Activated CD4-positive, alpha-beta T cell treated with anti-CD3 and anti-CD28 coated beads, Interleukin-10, Interleukin-2, amounts not matched to agents 100 ng/mL and 50 ng/mL, durations not matched to agents 16 hours and 8 hours (primary cell): ENCODE measurements at places on chromosomes 5 and 9.

DNA sequence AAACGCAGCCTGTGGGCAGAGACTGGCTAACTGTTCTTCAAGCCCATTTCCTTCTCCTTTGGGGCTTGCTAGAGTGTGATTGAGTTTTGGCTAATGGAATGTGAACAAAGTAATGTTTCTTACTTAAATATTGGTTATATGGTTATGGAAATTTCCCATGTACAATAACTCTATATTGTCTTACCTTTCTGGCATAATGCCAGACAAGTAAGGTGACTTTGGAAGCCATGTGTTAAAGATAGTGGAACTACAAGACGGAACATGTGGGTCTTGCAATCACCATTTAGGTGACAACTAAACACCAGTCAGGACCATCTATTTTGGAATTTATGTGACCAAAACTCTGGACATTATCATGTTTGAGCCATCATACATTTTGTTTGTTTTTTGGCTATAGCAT, 260.2 kb downstream of the CCDC171 start:
- no peak for DNase-seq

- DNase-seq = no peak
Observed at GRCh38 chr5:10565785-10566542, 2.1 kb downstream of the ANKRD33B start.

GRCh38 chr9:4220346-4220745, 79.5 kb downstream of the GLIS3 start:
- no peak for DNase-seq

DNA sequence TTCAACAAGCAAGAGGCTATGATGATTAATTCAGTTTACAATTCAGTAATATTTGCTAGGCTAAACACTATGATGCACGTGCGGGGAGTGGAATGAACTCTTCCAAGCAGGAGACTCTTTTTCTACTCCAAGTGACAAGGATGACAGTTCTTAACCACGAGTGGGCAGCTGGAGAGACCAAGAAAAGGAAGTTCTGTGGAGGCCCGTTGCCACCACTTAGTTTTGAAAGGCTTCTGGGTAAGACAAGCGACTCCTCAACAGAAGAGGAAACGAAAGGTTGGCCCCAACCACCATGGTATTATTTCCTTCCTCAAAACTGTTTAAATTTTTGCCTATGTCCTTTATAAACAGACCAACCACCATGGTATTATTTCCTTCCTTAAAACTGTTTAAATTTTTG, 2.8 kb downstream of the DCAF12 start:
- peak; percentile 56 for DNase-seq

DNA sequence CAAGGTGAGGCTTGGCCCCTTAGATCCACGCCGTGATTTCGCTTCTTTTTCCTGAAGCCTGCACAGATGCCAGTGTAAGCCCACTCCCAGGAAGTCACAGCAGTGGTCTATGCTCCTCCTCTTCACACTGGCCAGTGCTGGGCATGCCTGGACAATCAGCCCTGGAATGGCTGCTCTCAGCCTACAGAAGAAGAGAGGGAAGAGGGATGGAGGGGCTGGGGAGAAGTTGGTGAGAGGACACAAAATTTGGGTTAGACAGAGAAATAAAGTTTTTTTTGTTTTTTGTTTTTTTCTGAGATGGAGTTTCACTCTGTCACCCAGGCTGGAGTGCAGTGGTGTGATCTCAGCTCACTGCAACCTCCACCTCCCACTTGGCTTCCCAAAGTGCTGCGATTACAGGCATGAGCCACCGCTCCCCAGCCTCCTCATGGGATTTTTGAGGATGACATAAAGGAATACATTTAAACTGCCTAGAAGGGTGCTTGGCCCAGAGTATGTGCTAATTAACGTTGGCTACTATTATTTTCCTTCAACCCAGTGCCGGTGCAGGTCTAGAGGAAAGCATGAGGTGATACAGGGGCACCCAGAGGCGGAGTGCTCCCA, 830 bp downstream of the S100Z start:
- DNase-seq = no peak

DNA sequence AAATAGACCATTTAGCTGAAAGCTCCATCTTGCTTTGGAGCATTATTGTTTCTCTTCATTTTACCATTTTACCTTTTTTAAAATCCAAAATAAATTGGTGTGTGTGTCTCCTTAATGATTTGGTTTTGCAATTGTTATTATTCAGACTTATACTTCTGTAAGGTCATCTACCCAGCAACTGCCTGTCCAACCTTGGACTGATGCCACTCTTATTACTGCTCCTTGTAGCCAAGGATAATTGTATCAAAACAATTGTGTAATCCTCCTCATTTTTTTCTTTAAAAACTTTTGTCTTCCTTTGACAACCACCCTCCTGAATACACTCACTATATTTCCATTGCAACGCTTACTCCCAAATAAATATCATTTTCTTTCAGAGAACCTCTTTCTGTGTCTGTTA, 30.3 kb upstream of the HMGCR start:
- no peak for DNase-seq

DNA sequence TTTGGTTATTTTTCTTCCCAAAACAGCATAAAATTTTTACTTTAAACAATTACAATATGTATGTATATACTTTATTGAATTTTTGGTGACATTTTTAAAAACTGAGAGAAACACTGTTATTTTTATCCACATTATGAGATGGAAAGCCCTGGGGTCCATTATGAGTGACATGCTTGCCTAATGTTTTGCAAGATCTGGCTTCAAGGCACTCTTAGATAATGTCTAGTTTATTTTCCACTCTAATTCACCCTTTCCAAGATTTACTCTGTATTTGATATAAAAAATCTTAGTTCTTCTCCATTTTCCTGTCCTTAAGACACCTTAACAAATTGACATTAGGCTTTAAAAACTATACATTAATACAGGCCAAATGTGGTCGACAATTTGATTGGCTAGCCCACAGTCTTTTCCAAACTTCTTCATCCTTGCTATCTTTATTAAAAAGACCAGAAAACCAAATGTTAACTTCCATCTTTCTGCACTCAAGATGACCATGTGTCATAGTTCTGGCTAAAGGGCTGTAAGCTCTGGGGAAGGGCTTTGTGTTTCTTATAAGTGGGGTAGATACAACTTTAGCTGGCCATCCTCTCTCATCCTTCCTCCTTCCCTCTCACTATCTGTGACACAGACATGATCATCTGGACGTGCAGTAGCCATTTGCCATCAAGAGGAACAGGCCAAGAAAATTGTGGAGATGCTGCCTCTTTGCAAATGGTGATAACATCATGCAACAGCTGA, 561.1 kb downstream of the PDE4D start:
- no peak for DNase-seq

GRCh38 chr5:82622205-82622604, 344.1 kb upstream of the RPS23 start:
- DNase-seq = no peak

DNA sequence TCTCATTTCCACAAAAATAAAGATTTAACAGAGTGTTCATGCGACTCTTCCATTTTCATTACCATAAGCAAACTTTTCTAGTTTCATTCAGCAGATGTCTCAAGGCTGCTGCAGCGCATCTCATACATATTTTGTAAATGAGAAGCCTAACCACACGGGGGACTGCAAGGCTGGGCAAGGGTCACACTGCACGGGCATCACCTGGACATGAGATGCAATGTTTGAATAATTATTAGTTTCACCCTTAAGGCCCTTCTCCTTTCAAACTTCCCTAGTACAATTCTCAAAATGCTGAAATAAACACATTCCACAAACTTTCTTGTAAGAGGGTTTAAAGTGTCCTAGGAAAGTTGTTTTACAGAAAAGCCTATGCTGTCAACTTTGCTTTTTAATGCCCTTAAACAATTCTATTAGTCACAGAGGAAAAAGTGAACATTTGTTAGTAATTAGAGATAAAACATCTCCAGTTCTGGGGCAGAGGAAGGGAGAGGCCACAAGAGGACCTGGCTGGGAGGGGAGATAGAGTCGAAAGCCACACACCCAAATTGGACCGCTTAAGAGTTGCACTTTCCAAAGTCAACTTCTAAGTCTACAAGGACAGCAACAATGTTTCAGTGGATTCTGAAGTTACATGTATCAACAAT, 1.3 kb downstream of the DENND1A start:
- DNase-seq = no peak
